CD8-positive, alpha-beta T cell (primary cell): ENCODE measurements at places on chromosomes 2 and 18. TPM values are rescaled to one million over a fixed set of nuclear protein-coding genes. Genes with fewer than 3 reads are reported as not detected.

The FLACC1 gene
- total RNA-seq = 2.4 TPM

DNA sequence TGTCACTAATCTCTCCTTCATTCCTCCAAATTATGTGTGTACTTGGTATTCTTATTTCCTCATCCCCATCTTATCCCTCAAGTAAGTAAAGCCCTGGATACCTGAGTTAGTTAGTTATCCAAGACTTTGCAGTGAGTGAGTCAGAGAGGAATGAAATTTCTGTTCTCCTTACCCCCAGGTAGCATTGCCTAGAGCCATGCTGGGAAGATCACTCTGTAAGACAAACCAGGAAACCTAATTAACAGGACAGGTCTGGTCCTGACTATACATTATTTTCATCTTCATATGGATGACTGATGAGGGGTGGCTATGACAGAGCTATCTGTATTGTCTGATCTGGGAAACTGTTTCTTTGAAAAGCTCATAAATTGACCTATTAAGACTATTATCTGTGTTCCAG is 55.0 kb upstream of the ITGA6 start:
- DNase-seq = no peak

- DNase-seq = no peak
These were observed 35.5 kb downstream of the TGIF1 start for GRCh38 chr18:3485153-3486149.

- DNase-seq = no peak
These were observed 877.6 kb downstream of the SLC4A3 start for GRCh38 chr2:220504938-220505503.

The PKDCC gene
- total RNA-seq = not detected

The DNAH7 gene
- total RNA-seq = not detected

DNA sequence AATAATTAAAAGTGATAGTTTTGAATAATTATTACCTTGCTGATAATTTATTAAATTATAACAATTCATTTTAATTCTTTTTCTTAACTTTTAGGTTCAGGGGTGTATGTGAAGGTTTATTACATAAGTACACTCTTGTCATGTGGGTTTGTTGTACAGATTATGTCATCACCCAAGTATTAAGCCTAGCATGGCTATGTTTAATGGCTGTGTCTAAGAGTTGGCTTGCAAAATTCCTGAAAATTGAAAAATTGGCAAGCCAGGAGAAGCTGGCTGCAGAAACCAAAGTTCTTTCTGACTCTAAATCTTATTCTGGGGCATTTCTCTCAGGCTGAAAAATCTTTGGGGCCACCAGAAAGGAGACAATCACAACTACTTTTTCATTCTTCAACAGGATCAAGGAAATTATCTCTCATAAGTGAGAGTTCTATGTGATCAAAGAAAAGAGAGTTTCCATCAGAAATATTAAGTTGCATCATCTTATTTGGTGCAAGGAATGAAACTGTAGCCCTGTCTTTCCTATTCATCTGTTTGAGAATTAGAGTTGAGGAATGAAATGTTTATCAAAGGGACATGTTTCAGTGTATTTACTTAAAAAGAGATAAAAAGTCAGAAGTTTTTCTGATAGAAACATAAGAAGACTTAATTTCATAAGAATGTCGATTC is 412.1 kb upstream of the CDH2 start:
- no peak for DNase-seq

DNA sequence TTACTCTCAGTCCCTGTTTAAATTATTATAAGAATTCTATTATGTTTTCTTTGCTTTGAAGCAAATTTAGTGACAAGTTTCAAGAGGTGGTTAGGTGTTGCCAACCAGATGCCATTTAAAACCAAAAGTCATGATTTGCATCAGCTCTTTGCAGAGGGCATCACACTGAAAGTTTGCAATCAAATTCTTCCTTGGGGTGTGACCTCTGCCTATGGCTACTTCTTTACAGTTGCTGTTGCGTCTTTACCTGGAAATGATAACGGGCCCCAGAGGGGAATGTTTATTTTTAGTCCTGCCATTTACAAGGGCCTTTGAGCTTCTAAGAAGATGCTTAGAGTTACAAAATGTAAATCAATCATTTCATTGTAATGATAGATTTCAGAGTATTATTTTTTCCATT is 561.0 kb downstream of the ARHGAP15 start:
- DNase-seq = no peak

DNA sequence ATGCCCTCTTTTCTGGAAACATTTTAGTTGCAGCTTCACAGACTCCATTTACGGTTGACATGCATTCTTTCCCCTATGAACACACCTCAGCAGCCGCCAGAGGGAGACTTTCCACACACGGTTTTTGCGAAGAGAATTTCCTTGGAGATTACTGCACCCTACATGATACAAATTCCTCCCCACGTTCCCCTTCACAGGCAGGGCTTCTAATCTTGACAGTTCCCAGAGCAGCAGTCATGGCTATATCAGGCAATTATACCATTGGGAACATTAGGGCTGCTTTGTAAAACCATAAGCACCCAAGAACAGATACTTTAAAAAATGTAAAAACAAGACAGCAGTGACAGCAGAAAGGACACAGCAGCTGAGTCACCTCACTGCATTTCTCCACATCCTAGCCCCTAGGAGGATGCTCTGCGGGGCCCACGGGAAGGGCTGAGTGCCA is 253.8 kb downstream of the TGIF1 start:
- no peak for DNase-seq

The MROH2A gene
- total RNA-seq = not detected

DNA sequence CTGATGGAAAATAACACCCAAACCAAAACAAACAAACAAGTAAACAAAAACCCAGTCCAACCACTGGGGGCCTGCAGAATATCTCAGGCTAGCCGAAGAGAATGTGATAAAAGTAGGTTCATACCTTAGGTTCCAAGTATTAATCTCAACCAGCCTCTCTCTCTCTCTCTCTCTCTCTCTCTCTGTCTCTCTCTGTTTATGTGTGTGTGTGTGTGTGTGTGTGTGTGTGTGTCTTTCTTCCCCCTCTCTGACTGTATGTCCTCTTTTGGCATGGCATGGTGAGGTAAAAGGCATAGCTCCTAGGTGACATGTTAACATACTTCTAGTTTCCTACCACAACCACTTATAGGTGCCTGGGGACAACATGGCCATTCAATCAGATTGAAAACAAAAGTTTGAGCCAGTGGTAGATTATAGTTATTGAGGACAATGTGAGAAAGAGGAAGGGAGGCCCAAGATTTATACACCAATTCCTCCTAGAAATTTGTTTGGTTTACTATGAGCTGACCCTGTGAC is 93.0 kb downstream of the SETBP1 start:
- DNase-seq = no peak

The ASIC4 gene
- total RNA-seq = not detected

DNA sequence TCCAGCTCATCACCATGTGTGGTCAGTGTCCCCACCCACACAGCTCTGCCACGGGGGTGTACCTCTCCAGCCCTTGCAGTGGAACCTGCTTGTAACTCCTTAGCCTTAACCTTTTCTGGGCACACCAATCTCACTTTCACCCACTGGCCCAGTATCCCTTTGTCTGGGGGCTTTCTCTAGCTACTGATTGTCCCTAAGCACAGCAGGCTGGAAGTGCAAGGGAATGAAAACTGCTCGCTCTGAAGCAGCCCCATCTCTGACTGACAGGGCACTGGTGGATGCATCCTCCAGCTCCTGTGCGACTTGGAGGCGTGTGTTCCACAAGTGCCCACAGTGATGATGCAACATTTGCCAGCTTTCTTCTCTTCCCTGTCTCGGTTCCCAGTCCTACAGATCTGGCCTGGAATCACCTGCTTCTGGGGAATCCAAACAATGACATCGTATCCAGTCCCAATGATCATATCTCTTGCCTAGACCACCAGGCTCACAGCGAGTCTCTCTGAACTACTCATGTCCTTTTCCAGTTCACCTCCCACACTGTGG is 33.6 kb downstream of the SCTR start:
- no peak for DNase-seq

GRCh38 chr2:120892967-120893667 is 157.4 kb downstream of the GLI2 start:
- no peak for DNase-seq

- DNase-seq = no peak
These were observed 416.5 kb upstream of the KCNH7 start for GRCh38 chr2:163255086-163255485.

DNA sequence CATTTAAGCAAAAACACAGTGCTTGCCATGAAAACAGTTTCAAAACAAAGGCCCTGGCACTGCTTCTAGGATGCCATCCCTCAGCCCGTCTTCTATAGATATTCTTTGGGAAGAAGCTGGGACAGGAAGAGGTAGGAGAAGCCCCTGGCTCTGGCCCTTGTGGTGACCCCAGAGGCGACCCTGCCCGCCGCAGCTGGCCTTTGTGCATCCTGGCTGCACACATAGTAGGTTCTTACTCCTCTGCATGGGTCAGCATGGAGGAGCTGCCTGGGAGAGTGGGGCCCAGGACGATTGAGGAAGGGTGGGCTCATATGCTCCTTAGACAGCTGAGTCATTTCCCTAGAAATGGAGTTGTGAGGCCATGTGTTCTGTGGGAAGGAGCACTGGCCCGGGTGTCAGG is 44.4 kb upstream of the OTOF start:
- DNase-seq = no peak

The DSG1 gene
- not detected for total RNA-seq

- DNase-seq = no peak
These were observed 536.1 kb downstream of the SLC4A3 start for GRCh38 chr2:220163486-220163885.

The SERPINB8 gene
- total RNA-seq = 15.7 TPM

DNA sequence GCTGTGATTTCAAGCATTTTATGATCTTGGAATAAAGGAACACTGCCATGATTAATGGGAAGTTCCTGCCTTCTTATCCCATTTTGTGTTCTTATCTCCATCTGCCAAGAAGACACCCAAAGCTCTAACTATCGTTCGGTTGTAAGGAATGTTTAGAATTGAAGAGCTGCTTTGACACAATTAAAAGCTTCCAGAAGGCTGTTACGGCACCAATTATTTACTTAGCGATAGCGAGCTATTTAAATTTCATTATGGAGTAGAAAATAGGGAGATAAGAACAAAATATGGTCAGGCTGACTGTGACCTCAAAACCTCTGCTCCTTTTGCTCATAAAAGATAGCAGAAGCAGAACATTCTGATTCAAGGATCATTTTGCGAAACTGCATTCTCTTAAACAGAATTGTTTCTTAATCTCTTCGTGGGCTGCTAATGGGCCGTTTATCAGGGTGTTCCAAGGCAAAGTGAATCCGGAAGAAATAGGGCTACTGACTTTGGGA is 101.6 kb downstream of the SLC4A3 start:
- no peak for DNase-seq

The CLEC4F gene
- total RNA-seq = not detected
